Calu3 (cell line): ENCODE measurements at places on chromosomes 16 and 17. TPM values are rescaled to one million over a fixed set of nuclear protein-coding genes. Genes with fewer than 3 reads are reported as not detected.
A peak's percentile ranks its signal among the peaks of the same experiment; 100 is the strongest.

CCL14 gene
- not detected in 2 replicates for total RNA-seq

GRCh38 chr17:28204751-28205150 lies 114.2 kb upstream of the TMEM97 start:
- H3K4me3 ChIP-seq, result no peak overlapping the region
- H3K4me1 ChIP-seq, result peaks cover 10% of the 10 kb centered on the region
- no peak for DNase-seq
- H3K36me3 ChIP-seq, result no peaks in the 10 kb centered on the region
- H3K27me3 ChIP-seq, result no peaks in the 10 kb centered on the region
- H3K27ac ChIP-seq, result no peak overlapping the region

MYH1 gene
- not detected in 2 replicates for total RNA-seq

- no peak overlapping the region for H3K27ac ChIP-seq
- H3K27me3 ChIP-seq, result peaks cover 39% of the 10 kb centered on the region
- DNase-seq, result peak; percentile 38
- no peaks in the 10 kb centered on the region for H3K36me3 ChIP-seq
- H3K4me3 ChIP-seq, result no peak overlapping the region
Measured at GRCh38 chr17:12667299-12667958, 1.7 kb downstream of the MYOCD start.

GRB7 gene
- total RNA-seq, result 2,531 and 2,746 TPM in 2 replicates

ZNF668 gene
- 12.5 and 13.0 TPM in 2 replicates for total RNA-seq

IL4R gene
- total RNA-seq, result 99.0 and 108 TPM in 2 replicates

DNA sequence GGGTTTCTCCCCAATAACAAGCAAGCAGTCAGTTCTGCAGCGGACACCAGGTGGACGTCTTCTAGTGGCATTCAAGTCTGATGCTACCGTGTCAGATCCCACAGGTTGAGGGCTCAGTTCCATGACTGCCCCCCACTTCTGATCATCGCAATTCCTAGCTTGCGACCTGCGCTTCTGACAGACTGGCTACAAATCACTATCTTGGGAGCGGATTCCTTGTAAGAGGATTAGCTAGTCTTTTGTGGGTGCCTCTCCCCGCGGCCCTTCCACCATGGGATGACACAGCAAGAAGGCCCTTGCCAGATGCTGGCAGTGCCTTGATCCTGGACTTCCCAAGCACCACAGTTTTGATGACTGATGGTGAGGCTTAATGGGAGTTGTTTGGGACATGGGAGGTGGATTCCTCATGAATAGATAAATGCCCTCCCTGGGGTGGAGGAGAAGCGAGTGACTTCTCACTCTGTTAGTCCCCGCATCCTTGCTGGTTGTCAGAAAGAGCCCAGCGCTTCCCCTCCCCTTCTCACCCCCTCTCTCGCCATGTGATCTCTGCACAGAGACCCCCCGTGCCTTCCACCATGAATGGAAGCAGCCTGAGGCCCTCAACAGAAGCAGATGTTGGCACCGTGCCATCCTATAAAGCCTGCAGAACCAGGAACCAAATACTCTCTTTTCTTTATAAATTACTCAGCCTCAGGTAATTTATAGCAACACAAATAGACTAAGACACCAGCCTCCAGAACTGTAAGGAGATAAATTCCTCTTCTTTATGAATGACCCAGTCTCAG lies 19.1 kb downstream of the CDIP1 start:
- H3K4me1 ChIP-seq, result peaks cover 4% of the 10 kb centered on the region
- DNase-seq, result no peak
- H3K27me3 ChIP-seq, result no peaks in the 10 kb centered on the region
- H3K27ac ChIP-seq, result no peak overlapping the region
- no peak overlapping the region for H3K4me3 ChIP-seq
- peaks cover 3% of the 10 kb centered on the region for H3K36me3 ChIP-seq

GRCh38 chr17:1270210-1271029 lies at the start of gene BHLHA9:
BHLHA9 (plus strand) TSS chr17:1270444; CDS start chr17:1270564, 120 bp downstream.
- no peak for DNase-seq
- H3K27ac ChIP-seq, result no peak within 1 kb of the TSS
- peaks cover 16% of the 10 kb centered on the region for H3K36me3 ChIP-seq
- peaks cover 19% of the 10 kb centered on the region for H3K27me3 ChIP-seq
- no peaks in the 10 kb centered on the region for H3K4me1 ChIP-seq
- H3K4me3 ChIP-seq, result no peak within 1 kb of the TSS

- H3K27me3 ChIP-seq, result peaks cover 8% of the 10 kb centered on the region
- H3K36me3 ChIP-seq, result no peaks in the 10 kb centered on the region
- no peak overlapping the region for H3K27ac ChIP-seq
Measured at GRCh38 chr16:77246150-77246549, 46.9 kb downstream of the SYCE1L start.

FSCN2 gene
- total RNA-seq, result 5.5 and 7.0 TPM in 2 replicates

GRCh38 chr17:78041386-78042179 lies 83.1 kb downstream of the TNRC6C start:
- no peaks in the 10 kb centered on the region for H3K27me3 ChIP-seq
- peak overlapping the region; percentile 71 for H3K4me3 ChIP-seq
- H3K36me3 ChIP-seq, result peaks cover 3% of the 10 kb centered on the region
- no peaks in the 10 kb centered on the region for H3K4me1 ChIP-seq
- peak overlapping the region; percentile 37 for H3K27ac ChIP-seq

DNA sequence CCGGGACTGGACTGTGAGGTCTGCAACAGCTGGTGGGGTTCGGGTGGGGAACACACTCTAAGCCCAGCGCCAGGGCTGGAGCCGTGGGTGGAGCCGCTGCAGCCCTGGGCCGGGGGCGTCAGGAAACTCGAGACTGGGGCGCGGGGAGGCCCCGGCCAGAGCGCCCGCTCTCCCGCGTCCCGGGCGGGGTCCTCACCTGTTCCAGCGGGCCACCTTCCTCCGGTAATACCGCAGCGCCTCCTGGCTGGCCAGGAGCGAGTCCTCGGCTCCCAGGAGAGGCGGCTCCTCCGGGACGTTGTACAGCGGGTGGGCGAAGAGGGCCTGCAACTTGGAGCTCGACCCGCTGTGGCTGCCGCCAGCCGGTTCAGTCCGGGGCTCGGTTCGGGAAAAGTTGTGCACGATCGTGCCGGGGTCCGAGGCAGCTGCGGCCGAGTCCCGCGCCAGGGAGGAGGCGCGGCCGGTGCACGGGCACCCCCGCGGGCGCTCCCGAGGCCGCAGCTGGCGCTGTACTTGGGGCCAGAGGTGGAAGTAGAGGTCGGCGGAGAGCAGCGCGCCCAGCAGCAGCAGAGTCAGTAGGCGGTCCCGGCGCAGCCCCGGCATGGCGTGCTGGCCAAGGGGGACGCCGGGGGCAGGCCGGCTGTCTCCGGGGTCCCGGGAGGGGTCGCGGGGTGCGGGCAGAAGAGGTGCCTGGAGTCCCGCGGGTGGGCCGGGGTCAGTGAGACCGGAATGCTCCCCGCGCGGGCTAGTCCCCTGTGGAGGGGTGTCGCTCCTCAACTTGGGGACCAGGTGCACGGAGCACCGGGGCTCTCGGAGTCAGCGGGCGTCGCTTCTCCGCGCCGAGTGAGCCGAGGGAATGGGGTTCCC lies 868 bp downstream of the FAM20A start:
- DNase-seq, result peak; percentile 62
- H3K4me1 ChIP-seq, result peaks cover 7% of the 10 kb centered on the region
- peaks cover 60% of the 10 kb centered on the region for H3K27me3 ChIP-seq
- H3K27ac ChIP-seq, result no peak overlapping the region

KCNG4 gene
- total RNA-seq, result not detected in 2 replicates

DNA sequence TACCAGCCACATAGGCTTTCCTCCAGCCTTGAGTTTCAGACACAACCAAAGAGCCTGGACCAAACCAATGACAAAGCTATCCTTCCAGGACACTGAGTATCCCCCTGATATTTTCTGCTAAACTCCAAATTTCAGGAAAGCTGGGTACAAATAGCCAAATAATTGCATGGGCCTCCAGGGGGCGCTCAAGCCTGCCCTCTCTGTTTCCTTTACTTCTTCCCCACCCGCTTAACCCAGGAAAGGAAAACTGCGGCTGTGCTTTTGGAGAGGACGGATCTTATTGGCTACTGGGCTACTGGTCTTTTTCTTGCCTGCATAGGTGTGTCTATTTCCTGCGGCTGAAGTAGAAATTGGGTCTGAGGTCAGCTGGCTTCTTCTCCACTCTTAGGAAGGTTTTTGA lies 30.1 kb downstream of the GNGT2 start:
- H3K27me3 ChIP-seq, result peaks cover 21% of the 10 kb centered on the region
- no peak overlapping the region for H3K27ac ChIP-seq
- DNase-seq, result peak; percentile 76
- no peaks in the 10 kb centered on the region for H3K36me3 ChIP-seq
- H3K4me3 ChIP-seq, result no peak overlapping the region

- no peak overlapping the region for H3K4me3 ChIP-seq
- no peaks in the 10 kb centered on the region for H3K4me1 ChIP-seq
- peaks cover 63% of the 10 kb centered on the region for H3K27me3 ChIP-seq
- H3K27ac ChIP-seq, result no peak overlapping the region
- no peaks in the 10 kb centered on the region for H3K36me3 ChIP-seq
Measured at GRCh38 chr16:30474684-30475083, 2.1 kb downstream of the ITGAL start.
